SK-N-DZ (cell line): ENCODE measurements at places on chromosomes 7 and 10.
A peak's percentile ranks its signal among the peaks of the same experiment; 100 is the strongest.

- no peak for DNase-seq
Observed at GRCh38 chr7:41501466-41501865, 201.4 kb downstream of the INHBA start.

- no peak for DNase-seq
Observed at GRCh38 chr7:153413199-153413539, 639.0 kb upstream of the DPP6 start.

- DNase-seq, result no peak
Observed at GRCh38 chr7:105346593-105347322, 42.0 kb downstream of the SRPK2 start.

- DNase-seq, result no peak
Observed at GRCh38 chr10:12201543-12201942, 5.6 kb downstream of the CDC123 start.

DNA sequence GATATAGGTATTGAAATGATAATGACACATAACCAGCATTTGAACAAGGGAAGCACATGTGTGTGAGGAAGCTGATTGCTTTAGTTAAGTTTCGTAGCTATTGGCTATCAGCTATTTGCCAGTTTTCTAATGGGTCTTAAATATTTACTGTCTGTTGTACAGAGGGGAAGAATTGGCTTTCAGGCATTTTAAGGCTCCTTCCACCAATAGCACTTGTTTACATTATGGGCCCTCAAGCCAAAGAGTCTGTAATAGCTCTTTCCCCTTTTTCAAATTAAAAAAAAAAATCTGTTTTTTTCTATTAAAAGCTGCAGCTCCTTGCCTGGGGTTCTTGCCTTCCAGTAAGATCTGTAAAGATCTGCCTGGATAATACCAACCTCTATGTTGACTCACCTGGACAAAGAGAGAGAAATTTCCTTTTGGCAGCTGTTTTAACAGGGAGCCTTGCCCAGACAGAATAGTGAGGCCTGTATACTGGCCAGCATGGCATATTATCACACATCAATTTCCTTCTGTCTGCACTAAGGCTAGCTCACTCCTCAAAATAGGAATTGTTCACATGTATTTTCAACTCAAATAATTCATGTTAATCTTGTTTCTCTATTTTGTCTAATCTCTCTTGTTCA is 104.7 kb upstream of the LRGUK start:
- DNase-seq, result no peak

DNA sequence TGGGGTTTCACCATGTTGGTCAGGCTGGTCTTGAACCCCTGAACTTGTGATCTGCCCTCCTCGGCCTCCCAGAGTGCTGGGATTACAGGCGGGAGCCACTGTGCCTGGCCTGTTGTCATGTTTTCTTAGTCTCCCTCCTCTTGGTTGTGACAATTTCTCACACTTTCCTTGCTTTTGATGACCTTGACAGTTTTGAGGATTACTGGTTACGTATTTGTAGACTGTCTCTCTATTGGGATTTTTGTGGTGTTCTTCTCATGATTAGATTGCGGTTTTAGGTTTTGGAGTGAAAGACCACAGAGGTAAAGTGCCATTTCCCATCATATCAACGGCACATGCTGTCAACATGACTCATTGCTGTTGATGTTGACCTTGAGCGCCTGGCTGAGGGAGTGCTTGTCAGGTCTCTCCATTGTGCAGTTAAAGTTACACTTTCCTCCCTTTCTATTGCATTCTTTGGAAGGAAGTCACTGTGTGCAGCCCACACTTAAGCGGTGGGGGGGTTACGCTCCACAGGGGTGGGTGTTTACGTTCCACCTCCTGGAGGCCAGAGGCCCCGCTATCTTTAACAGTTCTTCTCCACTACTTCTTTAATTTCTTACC is 10.8 kb downstream of the NEURL1 start:
- no peak for DNase-seq

- peak; percentile 10 for DNase-seq
Observed at GRCh38 chr7:13981070-13981469, 8.4 kb downstream of the ETV1 start.

- DNase-seq, result no peak
Observed at GRCh38 chr7:16915405-16915804, 33.6 kb upstream of the AGR3 start.

GRCh38 chr7:149854611-149855360 is 16.6 kb downstream of the ZNF862 start:
- DNase-seq, result peak; percentile 47

DNA sequence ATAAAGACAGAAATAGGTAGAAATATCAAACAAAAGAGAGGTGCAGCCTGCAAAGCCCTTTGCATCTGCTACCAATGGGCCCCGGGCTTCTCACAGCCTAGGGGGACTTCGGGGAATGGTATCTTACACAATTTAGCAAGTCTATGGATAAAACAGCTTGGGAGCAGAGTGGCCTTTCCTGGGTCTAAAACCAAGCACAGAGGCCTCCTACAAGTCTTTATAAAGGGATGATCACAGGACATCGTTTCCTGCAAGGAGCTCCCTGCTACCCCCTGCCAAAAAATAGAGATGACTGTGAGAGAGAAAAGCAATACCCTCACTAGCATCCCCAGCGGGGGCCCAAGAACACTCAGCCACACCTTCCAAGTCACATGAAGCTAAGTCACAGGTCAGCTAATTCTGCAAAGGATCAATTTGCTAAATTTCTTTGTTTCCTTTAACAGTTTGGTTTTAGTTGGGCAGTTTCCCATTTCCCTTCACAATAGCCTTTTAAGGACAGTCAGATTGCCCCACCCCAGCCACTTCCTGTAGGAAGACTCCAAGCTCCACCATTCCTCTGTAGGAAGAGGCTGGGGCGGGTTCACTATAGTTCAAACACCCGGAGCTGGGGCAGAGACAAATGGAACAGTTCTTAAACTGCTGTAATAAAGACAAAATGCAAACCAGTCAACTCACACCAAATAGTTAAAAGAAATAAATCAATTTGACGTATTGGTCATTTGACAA is 105.5 kb downstream of the SLIT1 start:
- DNase-seq, result no peak

- DNase-seq, result no peak
Observed at GRCh38 chr10:12448729-12449391, 99.5 kb downstream of the CAMK1D start.

- DNase-seq, result no peak
Observed at GRCh38 chr7:99768471-99768870, 15.5 kb downstream of the CYP3A4 start.

GRCh38 chr7:136230210-136230609 is 253.1 kb upstream of the MTPN start:
- no peak for DNase-seq

DNA sequence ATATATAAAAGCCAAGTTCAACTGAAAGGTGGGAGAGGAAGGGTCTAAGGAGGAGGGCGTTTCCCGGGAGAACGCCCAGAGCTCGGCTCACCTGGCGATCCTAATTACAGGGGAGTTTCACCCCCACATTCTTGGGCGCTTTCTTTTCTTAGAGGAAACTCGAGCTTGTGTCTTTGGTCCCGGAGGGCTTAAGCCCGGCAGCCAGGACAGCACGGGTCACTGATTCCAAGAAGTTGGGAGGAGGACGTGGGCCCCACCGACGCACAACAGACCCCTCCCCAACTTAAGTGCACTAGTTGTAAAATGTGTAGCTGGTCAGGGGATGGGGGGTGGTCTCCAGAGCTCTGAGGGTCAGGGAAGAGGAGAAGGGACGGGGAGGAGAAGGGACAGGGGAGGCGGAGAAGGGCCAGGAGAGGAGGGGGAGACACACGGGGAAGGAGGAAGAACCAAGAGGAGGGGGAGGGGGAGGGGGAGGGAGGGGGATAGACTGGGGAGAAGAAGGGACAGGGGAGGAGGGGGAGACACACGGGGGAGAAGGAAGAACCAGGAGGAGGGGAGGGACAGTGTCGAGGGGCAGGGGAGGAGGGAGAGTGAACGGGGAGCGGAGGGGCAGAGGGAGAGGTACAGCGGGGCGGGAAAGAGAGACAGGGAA is 874 bp downstream of the BAIAP2L1 start:
- no peak for DNase-seq

DNA sequence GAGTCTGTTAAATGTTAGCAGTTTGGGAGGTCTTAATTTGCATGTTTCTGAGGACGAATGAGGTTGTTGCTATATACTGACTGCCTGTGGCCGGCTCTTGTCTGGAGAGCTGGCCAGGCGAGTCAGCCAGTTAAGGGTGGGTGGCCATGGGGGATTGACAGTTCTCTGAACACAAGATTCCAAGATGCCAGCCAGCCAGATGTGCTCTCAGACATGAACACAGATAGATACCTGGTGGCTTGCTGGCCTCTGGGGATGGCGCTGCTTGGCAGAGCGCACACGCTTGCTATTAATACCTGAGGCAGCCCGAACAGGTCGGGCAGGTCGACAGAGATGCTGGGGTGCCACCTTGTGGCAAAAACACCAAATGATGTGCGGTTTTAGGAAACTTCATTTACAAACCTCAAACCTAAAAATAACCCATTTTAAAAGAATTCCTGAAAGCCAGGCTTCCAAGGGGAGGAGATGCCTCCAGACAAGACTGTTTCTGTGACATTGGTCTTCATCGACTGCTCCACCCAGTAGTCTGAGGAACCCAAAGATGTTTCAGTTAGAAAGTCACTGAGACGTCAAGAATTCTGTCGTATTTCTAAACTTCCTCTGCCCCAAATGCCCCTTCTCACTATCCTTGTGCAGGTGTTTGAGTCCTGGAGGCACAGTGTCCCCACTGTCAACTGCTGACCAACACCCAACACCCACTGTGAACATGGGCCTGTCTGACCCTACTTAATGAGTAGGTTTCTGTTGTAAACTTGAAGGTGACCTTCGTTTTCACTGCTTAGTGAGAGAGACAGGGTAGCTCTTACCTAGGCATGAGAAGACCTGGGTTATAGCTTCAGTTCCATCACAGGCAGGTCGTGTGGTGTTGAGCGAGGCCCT is 123.4 kb downstream of the NT5C2 start:
- peak; percentile 52 for DNase-seq

DNA sequence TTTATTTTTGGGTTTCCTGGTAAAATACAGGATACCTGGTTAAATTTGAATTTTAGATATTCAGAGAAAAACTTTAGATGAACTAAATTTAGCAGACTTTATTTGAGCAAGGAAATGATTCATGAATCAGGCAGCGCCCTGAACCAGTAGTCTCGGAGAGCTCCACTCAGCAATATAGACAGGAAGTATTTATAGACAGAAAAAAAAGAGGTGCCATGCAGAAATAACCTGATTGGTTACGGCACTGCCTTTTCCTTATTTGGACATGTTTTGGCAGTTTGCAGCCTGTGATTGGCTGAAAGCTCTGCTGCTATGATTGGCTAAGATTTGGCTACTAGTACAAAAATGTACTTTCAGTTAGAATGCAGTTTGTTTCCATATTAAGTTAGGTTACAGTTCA is 198.3 kb upstream of the DKK1 start:
- DNase-seq, result no peak

GRCh38 chr7:137169282-137169698 is 174.2 kb downstream of the PTN start:
- DNase-seq, result peak; percentile 81

DNA sequence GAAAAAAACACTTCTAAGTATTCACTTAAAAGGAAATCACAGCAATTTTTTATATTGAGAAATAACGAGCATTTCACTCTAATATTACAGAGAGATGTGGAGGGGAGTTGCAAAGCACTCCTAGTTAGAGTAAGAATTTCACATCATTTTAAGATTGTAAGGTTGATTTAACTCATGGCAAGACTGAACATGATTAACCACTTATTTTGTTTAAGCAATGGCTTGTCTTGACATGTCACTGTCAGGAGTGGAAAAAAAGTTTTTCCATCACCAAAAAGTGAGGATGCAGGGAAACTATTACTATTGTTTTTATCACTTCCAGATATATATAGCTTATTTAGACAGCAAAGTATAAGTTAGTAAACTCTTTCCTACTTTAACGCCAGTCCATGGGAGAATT is 27.1 kb downstream of the CD36 start:
- DNase-seq, result no peak

- DNase-seq, result no peak
Observed at GRCh38 chr10:117399341-117400196, 24.3 kb upstream of the PDZD8 start.

DNA sequence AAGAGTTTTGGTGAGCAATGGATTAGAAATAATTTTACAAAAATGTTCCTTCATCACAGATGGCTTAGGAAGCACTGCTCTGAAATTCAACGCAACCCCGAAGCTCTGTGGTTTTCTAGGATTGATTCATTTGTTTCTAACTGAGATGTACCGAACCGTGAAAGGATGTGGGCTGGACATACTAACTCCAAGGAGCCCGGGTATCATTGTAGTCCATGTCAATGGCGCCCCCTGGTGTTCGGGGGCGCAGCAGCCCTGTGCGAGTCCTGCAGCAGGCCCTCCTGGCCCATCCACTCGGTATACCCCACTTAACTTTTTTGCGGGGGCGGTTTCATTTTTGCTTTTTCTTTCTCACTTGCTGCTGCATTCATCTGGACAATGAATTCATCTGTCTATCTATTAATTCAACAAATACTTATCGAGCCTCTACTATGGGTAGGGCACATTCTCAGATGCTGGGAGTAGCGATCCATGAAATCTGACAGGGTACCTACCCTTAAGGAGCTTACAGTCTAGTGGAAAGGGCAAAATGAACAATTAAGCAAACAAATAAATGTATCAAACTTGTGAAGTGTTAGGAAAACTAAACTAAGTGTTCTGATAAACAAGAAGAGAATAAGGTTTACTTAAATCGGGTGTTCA is 25.2 kb upstream of the ITPRID1 start:
- peak; percentile 33 for DNase-seq

DNA sequence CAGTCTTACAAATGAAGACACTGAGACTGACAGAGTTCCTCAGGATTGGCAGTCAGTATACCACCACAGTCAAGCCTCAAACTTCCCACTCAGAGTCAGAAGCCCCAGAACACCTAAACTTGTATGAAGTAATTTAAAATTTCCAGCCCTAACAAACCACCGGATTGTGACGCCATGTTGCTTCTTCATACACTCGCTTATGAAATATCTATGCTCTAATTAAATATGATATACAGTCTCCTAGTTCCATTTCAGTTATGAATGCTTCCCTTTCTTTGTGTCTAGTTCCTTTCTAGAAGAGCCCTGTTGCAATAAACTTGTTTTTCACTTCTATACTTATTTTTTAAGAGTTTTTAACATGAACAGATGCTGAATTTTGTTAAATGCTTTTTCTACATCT is 172.0 kb upstream of the NOBOX start:
- no peak for DNase-seq

DNA sequence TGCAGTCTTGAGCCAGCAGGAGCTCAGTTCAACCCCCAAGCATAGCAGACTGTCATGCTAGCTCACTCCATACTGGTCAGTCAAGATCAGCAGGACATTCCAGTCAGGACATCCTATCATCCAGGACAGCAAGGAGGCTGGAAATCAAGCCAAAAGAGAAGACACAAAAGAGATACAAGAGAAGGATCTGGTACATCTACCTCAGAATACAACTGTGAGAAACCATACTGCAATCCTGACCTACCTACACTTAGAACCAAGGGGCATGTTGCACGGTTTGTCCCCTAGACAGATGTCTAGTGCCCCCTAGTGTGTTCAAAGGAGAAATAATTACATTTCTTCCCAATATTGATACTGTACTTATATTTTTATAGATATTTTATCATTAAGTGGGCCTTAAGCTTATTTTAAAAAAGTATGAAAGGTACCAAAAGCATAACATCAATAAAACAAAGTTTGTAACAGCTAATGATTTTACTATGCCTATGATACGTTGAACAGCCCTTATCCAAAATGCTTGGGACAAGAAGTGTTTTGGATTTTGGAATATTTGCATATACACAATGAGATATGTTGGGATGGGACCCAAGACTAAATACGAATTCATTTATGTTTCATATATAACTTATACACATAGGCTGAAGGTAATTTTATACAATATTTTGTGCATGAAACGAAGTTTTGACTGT is 26.7 kb downstream of the ERCC6 start:
- DNase-seq, result peak; percentile 44

- no peak for DNase-seq
Observed at GRCh38 chr7:114783508-114783907, 138.4 kb upstream of the MDFIC start.
